ENCODE measurements at places on chromosomes 2 and 18. TPM values are rescaled to one million over a fixed set of nuclear protein-coding genes. Genes with fewer than 3 reads are reported as not detected.

Gene TRAF3IP1
- total RNA-seq, result 21.7 TPM

Gene SETBP1
- total RNA-seq, result 25.8 TPM

Gene MCFD2
- 82.3 TPM for total RNA-seq

Gene OR6B2
- total RNA-seq, result not detected

Gene RGPD4
- not detected for total RNA-seq

Gene EPB41L3
- 72.5 TPM for total RNA-seq

Gene C2orf80
- not detected for total RNA-seq

Gene SPAST
- total RNA-seq, result 18.7 TPM

Gene SPATA3
- total RNA-seq, result not detected

Gene LCT
- not detected for total RNA-seq

Gene CCDC141
- 40.5 TPM for total RNA-seq

Gene COL3A1
- total RNA-seq, result 187 TPM

Gene MARCO
- 491 TPM for total RNA-seq

Gene SCG2
- 0.71 TPM for total RNA-seq

Gene MAL
- 13.4 TPM for total RNA-seq

Gene RGPD3
- total RNA-seq, result 0.21 TPM

Gene SLC5A6
- total RNA-seq, result 20.8 TPM

Gene HRH4
- total RNA-seq, result 2.0 TPM

Gene ANKRD44
- 58.7 TPM for total RNA-seq

Gene MFSD2B
- 0.38 TPM for total RNA-seq

Gene CXCR2
- 20.1 TPM for total RNA-seq

Gene OTX1
- 0.27 TPM for total RNA-seq

Gene ALPG
- 0.53 TPM for total RNA-seq

Gene ANKMY1
- total RNA-seq, result 29.3 TPM

Gene ERFE
- total RNA-seq, result not detected

Gene RAB17
- 60.1 TPM for total RNA-seq

All from lower lobe of right lung (tissue), 2 donors.